Activated CD4-positive, alpha-beta T cell treated with anti-CD3 and anti-CD28 coated beads, Interleukin-2, amount 50 U/mL, for 48 hours (primary cell): ENCODE measurements at places on chromosomes 4 and X.

DNA sequence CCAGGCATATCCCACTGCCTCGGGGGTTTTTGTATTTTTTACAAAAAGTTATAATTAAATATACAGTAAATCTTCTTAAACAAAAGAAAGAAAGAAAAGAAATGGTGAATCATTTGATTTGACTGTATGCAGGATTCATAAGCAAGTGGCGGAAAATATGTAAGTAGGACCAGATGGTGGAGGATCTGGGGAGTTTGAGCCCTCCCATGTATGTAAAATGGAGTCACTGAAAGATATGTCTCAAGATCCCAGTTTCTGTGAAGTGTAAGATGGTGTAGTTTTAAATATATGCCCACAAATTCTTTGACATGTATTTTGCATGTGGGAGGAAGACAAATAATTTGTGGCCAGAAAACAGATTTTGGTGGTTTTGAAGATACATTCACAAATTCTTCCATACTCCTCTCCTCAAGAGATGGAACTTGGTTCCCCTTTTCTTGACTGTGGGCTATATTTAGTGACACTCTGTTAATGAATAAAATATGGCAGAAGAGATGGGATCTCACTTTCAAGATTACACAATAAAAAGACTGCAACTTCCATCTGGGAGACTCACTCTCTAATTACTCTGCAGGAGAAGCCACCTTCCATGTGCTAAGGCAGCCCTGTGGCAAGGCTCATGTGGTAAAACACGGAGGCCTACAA is 133.6 kb upstream of the S100G start:
- no peak for DNase-seq

- no peak for DNase-seq
Measured at GRCh38 chr4:2046031-2046961, 12.8 kb upstream of the NAT8L start.

DNA sequence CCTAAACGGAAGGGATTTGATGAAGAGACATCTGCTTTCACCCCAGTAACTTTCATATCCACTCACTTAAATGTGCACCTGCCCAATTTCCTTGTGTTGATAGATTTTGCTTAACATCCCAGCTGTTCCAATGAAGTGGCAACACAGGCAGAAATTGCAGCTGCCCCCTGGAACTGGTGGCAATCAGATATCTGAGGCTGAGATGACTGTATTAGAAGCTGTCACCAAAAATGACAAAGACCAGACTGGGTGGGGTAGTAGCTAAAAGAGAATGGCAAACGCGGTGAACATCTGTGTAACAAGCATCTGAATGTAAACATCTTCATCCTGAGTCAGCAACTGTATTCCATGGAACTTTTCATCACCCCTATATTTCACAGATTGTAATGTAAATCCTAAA is 17.1 kb downstream of the GABRA2 start:
- DNase-seq, result no peak

DNA sequence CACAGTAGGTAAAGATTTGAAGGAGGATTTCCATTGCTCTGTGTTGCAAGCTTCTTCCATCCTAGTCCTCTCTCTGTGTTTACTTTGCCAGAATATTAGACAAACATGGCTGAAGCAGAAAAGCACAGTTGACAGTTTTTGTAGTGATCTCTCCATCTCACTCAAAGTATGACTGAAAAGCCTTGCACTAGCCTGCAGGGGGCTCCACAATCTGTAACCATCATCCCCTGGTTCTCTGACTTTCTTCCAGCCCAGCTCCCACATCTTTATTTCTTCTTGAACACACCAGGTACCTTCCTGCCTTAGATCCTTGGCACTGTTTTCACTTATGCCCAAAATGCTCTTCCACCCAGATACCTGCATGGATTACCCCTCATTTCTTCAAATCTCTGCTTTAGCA is 34.1 kb upstream of the HHIP start:
- DNase-seq, result no peak

GRCh38 chr4:152659806-152660205 is 20.0 kb downstream of the TMEM154 start:
- DNase-seq, result no peak

DNA sequence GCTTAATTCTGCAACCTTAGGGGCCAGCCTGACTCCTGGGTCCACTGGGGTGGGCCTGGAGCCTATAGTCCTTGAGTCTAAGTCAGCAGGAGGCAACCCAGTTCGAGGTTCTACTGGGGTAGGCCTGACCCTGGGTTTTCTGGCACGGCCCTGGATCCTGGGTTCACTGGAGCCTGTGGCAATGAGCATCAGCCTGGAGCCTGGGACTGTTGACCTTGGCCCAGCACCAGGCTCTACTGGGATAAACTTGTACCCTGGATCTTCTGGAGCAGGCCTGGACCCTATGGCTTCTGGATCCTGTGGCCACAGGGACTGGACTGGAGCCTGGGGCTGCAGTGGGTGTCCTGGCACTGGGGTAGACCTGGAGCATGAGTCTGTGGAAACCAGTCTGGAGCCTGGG is 874.3 kb upstream of the INTU start:
- no peak for DNase-seq

GRCh38 chr4:169116270-169116901 is 106.3 kb upstream of the CBR4 start:
- DNase-seq, result no peak

GRCh38 chr4:129926936-129927335 is 831.0 kb downstream of the C4orf33 start:
- no peak for DNase-seq
